Memory B cell (primary cell): ENCODE measurements at places on chromosomes 12 and 14.

DNA sequence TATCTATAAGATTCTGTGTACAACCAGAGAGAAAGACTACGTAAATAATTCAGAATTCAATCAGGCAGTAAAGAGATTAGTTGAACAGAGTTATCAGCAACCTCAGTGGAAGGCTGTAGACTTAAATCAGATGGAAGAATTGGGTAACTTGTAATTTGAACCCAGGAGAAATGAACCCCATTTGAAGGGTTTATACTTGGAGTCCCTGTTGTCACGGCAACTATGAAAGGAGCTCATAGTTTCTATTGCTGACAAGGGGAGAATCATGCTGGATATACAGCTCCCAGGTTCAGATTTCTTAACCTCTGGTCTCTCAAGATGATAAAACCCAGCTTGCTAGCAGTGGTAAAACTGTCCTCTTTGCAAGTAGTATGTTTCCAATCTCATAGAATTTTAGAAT is 54.4 kb upstream of the BMP4 start:
- DNase-seq, result no peak

DNA sequence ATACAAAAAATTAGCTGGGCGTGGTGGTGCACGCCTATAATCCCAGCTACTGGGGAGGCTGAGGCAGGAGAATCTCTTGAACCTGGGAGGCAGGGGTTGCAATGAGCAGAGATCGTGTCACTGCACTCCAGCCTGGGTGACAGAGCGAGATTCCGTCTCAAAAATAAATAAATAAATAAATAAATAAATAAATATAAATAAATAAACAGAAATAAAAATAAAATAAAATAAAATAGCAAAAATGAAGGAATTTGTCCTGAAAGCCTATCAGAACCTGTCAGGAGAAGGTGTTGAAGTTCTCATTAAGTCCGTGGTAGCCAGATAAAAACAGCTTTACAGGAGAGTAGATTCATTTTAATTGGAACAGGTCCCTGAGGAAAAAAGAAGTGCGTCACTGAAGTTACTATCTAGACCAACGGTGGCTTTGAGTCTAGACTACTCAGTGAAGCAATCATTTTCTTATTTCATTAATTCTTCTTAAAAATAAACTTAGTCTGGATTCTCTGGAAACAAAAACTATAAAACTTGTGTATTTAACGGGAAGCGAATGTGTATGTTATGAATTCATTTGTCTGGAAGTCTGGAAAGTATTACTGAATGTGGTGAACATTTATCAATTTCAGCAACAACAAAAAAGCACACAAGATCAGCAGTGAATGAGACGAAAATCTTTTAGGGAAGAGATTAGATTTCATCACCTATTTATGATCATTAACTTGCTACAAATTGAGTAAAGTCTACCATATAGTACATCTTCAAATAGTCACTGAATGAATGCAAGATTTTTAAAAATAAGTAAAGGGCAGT is 248.5 kb upstream of the PDE3A start:
- DNase-seq, result no peak

DNA sequence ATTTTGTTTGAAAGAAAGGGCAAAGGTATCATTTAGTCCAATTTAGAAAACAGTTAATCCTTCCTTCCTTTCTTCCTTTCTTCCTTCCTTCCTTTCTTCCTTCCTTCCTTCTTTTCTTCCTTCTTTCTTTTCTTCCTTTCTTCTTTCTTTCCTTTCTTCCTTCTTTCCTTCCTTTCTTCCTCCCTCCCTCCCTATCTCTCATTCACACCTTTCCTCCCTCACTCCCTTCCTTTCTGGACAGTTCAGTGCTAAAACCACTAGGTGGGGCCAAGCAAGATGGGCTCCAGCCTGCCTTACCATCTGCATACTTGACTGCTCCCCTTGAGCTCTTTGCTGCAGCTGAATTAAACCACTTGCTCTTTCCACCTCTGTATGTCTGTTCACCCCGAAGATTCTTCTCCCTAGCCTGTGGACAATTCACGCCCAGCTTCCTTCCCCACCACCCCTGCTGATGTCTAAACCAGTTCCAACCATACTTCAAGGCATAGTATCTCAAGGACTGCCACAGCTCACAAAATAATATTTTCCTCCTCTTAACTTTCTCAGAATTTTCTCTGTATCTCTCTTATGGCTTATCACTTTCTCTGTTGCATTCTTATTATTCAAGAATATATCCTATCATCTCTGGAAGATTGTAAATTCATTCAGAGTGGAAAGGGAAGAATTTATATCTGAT is 78.0 kb downstream of the DBX2 start:
- no peak for DNase-seq

GRCh38 chr12:3200032-3200617 is 122.9 kb downstream of the TSPAN9 start:
- no peak for DNase-seq

DNA sequence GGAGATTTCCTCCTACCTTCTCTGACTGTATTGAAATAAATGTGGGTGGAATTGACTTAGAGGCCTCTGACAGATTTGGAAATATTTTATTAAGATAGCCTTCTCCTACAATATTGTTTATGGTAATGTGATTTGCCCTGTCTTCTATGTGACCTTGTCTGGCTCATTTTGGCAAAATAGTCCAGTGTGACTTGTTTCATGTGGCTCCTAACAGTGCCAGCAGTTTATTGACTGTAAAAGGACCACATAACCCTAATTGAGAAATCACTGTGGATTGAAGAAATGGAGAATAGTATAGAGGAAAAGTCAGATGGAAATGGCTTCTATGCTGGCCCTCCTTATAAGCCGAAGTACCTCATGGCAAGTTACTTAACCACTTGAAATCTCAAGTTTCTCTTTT is 170.9 kb upstream of the PTPRQ start:
- no peak for DNase-seq

GRCh38 chr14:103163199-103163598 is 39.9 kb downstream of the TNFAIP2 start:
- no peak for DNase-seq

DNA sequence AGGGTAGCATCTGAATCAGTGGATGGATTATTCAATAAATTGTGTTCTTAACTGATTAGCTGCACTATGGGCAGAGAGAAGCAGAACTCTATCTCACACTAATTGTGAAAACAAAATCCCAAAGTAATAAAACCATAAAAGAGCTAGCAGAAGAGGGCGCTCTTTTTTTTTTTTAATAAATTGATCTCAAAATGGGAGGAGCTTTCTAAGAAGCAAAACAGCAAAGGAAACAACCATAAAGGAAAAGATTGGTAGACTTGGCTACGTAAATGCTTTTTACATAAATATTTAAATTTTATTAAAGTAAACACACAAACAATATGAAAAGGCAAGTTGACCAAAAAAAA is 1.5 kb upstream of the TM7SF3 start:
- DNase-seq, result no peak

GRCh38 chr12:21248679-21249078 is 86.0 kb downstream of the SLCO1A2 start:
- DNase-seq, result no peak

- DNase-seq, result no peak
Measured at GRCh38 chr14:65015391-65015790, 28.7 kb downstream of the FNTB start.

DNA sequence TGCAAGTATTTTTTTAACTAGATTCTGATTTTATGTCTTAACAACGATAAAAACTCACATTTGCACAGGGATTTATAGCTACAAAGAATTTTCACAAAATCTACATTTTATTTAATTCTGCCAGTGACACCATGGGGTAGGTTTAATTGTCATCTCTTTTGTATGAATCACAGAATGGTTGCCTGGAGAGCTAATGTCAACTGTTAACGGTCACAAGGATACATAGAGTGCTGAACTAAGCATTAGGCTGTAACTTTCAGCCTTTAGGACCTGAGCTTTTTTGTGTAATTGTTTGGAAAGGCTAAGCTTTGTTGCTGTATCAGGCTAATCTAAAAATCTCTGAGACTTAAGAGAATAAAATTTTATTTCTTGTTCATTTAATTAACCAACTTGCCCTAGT is 465.3 kb upstream of the TBX3 start:
- no peak for DNase-seq

- DNase-seq, result no peak
Measured at GRCh38 chr12:42571327-42572009, 18.1 kb downstream of the PRICKLE1 start.

DNA sequence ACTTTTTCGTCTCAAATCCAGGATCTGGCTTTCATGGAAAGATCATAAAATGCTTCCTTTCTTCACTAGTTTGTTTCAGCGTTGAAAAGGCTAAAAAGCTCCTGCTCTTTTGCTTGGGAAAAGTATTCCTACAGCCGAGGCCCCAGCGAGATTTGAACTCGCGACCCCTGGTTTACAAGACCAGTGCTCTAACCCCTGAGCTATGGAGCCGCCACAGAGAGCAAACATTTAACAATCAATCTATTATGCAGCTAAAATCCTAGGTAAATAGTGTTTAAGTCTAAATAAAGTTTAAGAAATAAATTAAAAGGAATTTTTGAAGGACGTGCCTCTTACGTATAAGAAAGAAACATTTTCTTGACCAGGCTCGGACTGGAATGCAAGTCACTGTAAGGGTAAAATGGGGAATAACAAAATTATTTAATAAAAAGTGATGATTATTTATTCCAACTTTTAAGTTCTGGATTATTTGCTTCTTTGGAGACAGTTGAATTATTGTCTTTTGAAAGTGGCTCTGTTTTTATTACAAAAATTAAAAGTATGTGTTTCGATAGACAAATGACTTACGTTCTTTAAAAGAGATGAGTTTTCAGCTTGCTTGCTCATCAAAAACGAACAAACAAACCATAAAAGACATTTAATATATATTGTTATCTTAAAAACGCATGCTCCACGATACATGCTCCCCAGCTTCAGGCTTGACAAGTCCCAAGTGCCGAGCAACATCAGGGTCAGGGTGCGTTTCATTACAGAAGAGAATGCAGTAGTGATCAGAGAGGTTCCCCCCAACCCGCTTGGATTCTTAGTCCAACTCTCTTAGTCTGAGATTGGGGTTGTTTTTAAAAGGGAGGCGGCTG is 10.2 kb downstream of the OR6S1 start:
- DNase-seq, result peak; percentile 39

GRCh38 chr14:52053044-52053443 is 15.8 kb downstream of the NID2 start:
- DNase-seq, result no peak
